ENCODE measurements at places on chromosomes 12 and 14.

DNA sequence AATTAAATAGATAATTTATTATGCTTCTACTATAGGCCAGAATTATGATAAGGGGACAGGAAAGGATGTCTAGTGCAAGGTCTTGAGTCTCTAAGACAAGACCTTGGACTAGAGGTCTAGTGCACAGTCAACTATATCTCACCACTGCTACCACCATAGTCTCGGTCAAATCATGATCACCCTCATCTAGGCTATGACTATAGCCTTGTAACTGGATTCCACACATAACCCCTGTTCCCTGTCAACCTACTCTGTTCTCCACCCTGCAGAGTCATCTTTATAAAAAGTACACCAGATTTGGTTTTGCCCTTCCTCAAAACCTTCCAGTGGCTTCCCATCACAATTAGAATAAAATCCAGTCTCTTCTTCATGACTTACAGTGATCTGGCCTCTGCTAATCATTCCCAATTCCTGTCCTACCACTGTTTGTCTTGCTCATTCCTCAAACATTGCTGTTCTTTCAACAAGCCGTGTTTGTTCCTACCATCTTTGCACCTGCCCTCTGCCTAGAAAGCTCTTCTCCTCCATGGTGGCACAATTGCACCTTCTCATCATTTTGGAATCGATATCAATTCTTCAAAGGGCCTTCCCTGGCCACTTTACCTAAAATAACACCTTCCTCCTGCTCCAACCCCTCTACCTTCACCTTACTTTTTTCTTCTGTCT, 169.4 kb downstream of the FOXN3 start:
- DNase-seq: no peak

DNA sequence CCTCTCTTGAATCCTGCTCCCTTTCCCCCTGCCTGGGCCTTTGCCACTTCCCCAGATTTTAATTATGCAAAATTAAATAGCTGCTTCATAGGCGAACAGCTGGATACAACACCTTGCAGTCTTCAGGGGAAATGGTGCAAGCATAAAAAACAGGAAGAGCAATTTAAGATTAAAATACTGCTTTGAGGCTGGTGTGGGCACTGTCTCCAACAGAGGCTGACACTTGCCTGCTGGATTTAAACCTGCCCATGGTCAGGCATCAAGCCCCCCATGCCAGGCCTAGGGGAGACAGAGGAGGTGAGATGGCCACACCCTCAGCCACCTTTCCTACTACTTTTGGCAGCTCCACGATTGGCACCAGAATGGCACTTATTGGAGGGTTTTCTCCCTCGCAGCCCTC, 110.1 kb upstream of the DIO3 start:
- no peak for DNase-seq

- DNase-seq: no peak
These were observed 718.8 kb upstream of the TMEM132C start for GRCh38 chr12:127548123-127548553.

- DNase-seq: no peak
These were observed 377.9 kb upstream of the RGS6 start for GRCh38 chr14:71554323-71554722.

DNA sequence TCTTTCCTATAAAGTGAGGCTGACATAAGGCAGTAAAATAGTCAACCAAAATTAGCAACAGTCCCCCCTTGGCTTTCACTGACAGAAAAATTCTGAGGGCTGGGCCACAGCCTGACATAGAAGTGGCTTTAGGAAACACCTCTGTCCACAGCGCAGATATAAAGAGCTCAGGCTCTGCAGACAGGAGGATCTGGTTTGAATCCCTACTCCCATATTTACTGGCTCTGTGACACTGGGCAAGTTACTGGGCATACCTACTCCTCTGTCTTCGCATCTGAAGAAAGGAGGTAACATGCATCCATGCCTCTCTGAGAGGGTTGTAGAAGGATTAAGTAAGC, 95.3 kb downstream of the STXBP6 start:
- no peak for DNase-seq

DNA sequence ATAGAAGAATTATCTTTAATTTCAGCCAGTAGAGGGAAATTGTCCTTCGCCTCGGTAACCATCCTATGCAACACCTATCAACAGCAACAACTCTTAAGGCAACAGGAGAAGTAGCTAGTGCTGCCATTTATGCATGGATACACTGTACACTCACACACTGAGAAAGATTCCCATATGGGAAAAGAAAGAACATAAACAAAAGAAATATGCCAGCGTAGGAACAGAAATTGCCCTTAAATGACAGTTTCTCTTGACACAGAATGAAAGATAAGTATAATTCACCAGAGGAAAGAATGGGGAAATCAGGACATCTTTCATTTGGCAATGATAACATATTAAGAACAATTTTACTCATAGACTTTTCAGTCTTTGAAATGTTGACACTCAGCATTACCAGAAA, 466.9 kb downstream of the BCAT1 start:
- no peak for DNase-seq

DNA sequence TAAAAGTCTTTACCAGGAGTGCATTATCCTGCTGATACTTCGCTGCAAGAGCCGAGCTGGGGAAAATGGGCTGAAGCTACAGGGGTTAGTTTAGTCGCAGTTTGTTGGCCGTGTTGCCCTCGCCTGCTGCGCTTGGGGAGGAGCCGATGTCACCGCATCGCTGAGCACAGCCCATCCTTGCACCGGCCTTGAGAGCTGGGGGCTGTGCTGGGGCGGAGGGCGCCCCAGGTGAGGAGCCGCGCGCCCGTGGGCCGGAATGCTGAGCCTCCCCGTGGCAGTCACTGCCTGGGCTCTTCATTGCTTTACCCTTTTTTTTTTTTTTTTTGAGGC, 50.0 kb downstream of the ADGRD1 start:
- no peak for DNase-seq

- DNase-seq: no peak
These were observed 6.7 kb upstream of the SLC10A1 start for GRCh38 chr14:69803753-69804152.

GRCh38 chr12:96401076-96401871, 1.0 kb upstream of the CDK17 start:
- DNase-seq: peak; percentile 23

DNA sequence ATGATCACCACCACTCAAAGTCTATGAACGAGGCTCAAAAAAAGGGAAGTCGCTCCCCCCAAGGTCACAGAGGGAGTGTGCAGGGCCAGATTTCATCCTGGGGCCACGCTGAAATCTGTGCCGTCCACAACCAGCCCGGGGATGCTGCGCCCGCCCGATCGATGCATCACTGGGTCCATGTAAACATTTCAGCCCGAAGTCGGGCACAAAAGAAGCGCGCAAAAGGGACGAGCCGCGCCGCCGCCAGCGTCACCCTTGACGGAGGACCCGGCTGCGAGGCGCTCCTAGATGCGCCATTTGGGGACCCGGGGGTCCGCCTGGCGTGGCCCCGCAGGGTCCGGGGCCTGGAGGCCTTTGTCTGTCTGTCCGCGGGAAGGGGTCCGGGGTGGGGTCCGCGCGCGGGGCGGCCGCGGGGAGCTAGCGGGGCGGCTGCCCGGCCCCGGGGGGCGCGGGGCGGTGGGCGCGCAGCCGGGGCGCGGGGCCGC, 503 bp downstream of the FBXO21 start:
- peak; percentile 7 for DNase-seq

- no peak for DNase-seq
These were observed 97.4 kb downstream of the CDK17 start for GRCh38 chr12:96302687-96303310.

DNA sequence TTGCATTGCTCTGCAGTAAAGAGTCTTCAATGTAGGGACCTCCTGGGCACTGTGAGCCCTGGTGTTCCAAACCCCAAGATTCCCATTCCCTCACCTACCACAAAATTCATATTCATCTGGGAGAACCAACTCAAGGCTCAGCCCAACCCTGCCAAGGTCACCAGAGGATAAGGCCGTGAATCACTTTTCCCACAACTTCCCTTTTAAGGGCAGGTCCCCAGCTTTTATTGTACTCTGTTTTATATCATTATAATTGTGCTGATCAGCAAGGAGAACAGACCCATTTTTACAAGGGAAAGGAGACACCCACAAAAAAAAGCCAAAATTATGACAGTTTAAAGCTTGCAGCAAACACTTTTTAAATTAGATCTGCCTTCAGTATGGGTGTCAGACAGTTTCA, 363.0 kb upstream of the FKBP4 start:
- no peak for DNase-seq

DNA sequence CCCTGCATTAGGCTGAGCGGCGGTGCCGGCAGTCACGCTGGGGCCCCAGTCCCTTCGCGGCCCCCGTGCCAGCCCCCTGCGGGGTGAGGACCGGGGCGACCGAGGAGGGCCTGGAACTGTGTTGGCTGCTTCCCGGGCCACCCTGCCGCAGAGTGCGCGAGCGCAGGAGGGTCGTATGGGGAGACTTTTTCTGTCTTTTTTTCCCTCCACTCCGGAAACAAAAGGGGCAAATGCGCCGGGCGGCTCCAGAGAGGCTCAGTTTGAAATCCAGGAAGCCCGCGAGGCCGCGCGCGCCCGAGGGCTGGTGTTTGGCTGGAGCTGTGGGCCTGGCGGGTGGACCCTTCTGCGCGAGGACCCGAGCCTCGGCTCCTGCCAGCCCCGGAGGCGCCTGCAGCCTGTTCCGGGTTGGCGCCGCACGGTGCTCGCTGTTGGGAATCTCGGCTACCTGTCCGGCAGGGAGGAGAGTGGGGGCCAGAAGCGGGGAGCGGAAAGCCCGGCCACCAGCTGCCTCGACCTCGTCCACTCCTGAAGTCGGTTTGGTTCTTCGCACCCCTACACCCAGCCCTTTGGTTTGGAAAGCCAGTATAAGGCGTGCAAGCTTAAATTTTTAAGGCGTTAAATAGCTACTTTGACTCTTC, 638 bp downstream of the PLEKHG3 start:
- no peak for DNase-seq

GRCh38 chr12:29216266-29216665, 67.2 kb downstream of the FAR2 start:
- DNase-seq: no peak

DNA sequence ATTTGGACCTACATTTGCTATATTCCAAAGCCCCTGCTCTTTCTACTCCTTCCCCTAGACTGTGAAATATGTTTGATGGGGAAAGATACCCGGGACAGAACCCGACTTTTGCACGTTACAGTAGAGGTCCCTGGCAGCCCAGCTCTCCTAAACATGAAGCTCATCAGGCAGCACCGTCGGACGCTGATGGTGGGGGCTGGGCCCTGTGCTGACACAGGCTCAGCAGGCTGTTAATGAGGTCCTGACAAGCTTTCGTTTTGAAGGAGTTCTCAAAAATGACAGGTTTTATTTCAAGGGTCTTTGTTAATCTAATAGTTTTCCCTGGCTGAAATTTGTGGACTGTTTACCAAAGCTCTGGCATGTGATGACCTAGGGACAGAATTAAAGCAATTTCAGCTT, 102.3 kb downstream of the SLC25A47 start:
- no peak for DNase-seq

Measured in stimulated activated CD4-positive, alpha-beta T cell treated with anti-CD3 and anti-CD28 coated beads, Interleukin-2, amount 100 ng/mL, for 48 hours (primary cell).